Kidney capillary endothelial cell (primary cell): ENCODE measurements at places on chromosomes 2 and 18.

DNA sequence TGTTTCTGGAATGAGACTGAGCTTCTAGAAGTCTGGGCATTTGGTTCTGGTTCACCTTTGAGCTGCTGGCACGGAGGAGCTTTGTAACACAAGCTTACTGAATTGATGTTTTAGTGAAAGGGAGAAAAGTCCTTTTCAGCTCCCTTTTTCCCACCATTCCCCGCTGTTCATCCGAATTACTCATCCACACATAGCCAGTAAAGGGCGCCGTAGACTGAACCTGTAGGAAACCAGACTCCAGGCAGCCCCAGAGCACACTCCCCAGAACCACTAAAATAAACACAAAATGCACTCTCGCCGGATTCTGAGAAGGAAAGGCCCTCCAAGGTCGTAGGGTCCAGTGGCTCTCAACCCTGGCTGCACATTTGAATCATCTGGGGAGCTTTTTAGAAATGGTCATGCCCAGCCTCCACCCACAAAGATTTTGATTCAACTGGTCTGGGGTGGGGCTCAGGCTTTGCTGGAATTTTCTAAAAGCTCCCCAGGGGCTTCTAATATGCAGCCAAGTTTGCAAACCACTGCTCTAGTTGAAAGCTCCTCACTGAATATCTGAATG, 29.6 kb downstream of the TCF7L1 start:
- no peak for DNase-seq

DNA sequence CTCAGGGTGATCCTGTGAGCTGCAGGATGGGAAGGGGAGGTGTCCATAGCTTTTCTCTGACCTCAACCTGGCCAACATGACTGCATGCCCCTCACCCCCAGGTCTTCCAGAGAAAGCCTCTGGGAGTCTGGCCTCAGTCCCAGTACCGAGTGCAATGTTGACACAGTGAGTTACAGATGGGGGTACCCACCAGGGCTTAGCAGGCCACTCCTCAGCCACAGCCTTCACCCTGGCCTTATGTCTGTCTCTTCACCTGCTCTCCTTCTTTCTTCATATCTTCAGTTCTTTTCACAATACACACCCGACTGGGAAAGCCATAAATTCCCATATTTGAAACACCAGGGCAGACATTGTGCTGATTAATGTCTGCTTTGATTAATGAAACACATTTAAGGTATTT, 33.5 kb downstream of the AOX1 start:
- no peak for DNase-seq

DNA sequence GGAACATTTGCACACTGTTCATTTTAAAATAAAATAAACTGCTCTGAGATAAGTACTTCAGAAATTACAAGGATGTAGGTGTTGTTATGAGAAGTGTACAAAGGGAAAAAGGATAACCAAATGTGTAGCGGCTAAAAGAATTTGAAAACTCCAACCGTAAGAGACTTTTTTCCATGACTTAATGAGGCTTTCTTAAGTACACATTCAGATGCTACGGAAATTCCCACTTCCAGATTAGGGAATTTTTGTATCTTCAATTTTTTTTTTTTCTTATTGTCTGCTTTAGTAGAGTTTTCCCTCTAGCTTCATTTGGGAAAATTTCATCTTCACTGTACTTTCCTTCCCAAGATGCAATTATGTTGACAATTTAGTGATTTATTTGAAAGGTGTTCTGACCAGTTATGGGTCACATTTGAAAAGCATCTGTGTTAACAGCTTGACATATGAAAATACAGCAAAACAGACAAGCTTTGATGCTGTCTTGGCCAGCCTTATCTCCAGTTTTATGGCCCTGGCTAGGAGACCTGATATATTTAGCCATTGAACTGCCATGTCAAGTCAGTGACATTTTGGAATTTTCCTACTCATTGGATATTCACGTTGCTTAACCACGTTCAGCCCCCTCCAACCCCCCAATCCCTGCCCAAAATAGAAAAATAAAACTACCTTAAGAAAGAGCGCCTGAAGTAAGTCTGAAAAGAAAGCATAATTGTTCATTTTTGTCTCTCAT, 105.6 kb downstream of the FEZ2 start:
- no peak for DNase-seq

GRCh38 chr2:145138626-145139025, 618.7 kb upstream of the ZEB2 start:
- no peak for DNase-seq

GRCh38 chr2:239188536-239188935, 212.3 kb downstream of the HDAC4 start:
- DNase-seq, result no peak

DNA sequence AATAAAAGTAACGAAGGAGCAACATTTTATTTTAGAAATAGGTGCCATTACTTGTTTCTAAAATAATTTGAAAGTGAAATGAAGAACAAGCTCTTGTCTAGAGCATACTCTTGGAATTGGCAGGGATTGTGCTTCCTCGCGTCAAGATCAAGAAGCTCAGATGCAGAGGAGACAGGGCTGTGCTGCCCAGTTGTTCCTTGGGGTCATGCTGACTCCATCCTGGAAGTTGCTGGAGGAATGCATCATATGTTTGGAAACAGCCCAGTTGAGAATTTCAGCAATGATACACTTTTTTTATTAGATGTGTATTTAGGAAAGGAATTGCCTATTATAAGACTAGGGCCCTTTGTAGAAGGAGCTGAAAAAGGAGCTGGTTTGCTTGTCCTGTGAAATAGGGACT, 17.2 kb downstream of the LTBP1 start:
- DNase-seq, result no peak

DNA sequence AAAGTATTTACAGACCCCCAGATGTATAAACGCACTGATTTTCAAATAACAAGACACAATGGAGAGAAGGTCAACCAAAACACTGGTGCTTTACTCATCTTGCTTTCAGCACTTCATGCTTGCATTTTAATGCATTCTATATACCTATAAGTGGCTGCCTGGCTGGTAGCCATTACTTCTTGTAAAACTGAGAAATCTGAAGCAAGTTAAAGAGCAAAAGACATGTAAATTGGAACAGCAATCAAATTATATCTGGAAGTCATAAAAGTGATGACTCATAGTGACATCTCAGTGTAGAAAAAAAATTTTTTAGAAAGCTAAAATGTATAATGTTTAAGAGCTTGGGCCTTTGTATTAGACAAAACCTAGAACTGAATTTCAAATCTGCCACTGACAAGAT, 106.2 kb downstream of the CCDC141 start:
- DNase-seq, result no peak

- DNase-seq, result no peak
Measured at GRCh38 chr18:3029215-3029952, 16.4 kb upstream of the LPIN2 start.
